ENCODE measurements at places on chromosomes 16 and 17.

- DNase-seq: no peak
Measured at GRCh38 chr16:57955572-57956188, 15.2 kb downstream of the CNGB1 start.

DNA sequence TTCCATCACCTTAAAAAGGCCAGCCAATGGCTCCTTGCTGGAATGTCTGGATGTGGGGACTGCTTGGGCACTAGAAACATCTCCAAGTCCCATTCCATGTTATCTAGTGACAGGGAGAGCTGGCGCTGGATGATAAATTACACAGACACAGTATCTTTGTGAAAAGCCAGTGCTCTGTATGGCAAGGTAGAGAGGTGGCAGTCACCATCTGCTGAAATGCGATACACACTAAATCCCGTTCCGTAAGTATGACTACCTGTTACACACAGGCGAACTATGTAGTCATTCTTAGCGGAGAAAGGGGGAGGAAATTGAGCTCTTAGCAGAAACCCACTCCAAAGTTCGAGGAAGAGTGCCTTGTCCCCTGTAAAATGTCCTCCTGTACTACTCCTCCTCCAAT, 81.0 kb upstream of the MYOCD start:
- no peak for DNase-seq

- no peak for DNase-seq
Measured at GRCh38 chr16:3170440-3171180, 17.4 kb upstream of the OR1F1 start.

DNA sequence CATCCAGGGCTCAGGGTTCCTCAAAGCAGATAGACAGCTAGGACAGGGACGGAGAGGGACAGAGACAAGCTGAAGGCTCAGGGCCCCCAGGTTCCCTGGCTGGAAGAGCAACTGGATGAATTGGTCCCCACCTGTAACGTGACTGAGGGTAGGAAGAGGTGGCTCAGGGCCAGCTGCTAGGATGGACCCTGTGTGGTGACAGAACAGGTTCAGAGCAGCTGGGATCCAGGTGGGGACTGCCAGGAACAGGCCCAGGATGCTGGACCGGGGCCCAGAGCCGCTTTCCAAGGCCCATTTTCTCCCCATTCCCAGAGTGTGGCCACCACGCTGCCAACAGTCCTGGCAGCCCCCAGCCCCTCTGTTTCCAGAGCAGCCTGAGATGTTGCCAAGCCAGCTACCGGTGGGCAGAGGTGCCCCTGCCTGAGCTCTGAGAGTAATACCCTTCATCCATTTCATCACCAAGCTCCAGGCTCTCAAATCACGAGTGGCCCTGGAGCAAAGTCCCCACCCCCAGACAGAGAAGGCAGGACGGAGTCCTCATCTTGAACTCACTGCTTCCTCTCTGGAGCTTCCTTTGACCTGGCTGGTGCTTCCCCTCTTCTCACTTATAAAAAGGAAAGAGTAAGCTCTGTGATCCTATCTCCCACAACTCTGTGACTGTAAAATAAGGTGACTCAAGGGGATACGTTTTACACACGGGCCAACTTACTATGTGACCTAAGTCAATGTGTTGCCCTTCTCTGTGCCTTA, 79.6 kb downstream of the TMEM132E start:
- no peak for DNase-seq

DNA sequence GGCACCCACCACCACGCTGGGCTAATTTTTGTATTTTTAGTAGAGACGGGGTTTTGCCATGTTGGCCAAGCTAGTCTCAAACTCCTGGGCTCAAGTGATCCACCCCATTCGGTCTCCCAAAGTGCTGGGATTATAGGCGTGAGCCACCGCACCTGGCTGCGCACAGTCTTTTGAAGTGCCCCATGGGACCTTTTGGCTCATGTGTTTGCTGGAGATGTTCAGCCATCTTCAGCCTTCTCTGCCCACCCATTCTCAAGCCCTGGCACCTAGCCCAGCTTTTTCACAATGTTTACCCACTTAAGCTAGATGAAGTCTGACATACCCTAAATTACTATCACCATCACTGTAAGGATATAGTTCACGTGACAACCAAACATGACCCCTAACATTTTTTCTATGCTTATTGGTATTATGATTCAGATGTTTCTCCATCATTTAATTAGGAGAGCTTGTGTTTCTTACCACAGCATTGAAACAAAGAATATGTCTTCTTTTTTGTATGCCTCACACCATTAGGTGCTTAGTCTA, 32.3 kb downstream of the PECAM1 start:
- no peak for DNase-seq

- DNase-seq: no peak
Measured at GRCh38 chr16:46961373-46962353, 11.8 kb downstream of the DNAJA2 start.

GRCh38 chr17:82926081-82926480, 86.3 kb upstream of the ZNF750 start:
- DNase-seq: no peak

DNA sequence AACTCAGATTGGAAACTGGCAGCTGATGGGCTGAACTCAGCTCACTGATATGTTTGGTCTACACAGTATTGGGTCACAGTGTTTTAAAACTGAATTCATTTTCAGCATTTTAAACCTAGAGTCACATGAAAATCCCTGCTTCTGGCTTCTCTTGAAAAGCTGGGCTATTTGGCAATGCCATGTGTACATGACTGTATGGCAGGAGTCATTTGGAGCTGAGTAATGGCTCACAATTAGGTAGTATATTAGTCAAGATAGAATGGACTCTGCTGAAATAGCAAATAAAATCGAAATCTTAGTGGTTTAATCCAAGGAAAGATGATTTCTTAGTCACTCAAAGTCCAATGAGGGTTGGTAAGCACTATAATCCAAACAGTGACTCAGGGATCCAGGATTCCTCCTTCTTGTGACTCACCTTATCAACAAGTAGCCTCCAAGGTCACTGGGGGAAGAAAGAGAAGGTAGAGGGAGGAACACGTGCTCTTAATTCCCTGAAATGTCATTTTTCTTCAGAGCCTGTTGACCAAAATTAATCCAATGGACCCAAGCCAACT, 13.9 kb upstream of the PMP22 start:
- no peak for DNase-seq

GRCh38 chr16:10502776-10503175, 77.6 kb downstream of the EMP2 start:
- no peak for DNase-seq

GRCh38 chr16:66900721-66901441, 17.8 kb downstream of the CDH16 start:
- DNase-seq: no peak

GRCh38 chr16:78762222-78762621, 662.8 kb downstream of the WWOX start:
- no peak for DNase-seq

DNA sequence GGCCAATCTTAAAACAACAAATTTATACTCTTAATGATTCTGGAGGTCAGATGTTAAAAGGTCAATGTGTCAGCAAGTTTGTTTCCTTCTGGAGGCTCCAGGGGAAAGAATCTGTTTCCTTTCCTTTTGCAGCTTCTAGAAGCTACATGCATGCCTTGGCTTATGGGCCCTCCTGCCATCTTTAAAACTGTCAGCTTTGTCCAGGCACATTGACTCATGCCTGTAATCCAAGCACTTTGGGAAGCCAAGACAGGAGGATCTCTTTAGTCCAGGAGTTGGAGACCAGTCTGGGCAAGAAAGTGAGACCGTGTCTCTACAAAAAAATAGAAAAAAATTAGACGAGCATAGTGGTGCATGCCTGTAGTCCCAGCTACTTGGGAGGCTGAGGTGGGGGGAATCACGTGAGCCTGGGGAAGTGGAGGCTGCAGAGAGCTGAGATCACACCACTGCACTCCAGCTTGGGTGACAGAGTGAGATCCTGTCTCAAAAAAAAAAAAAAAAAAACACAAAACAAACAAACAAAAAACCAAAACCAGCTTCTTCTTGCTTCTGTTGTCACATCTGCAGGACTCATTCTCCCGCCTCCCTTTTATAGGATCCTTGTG, 58.3 kb downstream of the NOS2 start:
- DNase-seq: no peak

GRCh38 chr16:69860233-69861231, 90.6 kb upstream of the CLEC18A start:
- no peak for DNase-seq

- DNase-seq: peak; percentile 34
Measured at GRCh38 chr17:7916808-7917207, 719 bp upstream of the RNF227 start.

DNA sequence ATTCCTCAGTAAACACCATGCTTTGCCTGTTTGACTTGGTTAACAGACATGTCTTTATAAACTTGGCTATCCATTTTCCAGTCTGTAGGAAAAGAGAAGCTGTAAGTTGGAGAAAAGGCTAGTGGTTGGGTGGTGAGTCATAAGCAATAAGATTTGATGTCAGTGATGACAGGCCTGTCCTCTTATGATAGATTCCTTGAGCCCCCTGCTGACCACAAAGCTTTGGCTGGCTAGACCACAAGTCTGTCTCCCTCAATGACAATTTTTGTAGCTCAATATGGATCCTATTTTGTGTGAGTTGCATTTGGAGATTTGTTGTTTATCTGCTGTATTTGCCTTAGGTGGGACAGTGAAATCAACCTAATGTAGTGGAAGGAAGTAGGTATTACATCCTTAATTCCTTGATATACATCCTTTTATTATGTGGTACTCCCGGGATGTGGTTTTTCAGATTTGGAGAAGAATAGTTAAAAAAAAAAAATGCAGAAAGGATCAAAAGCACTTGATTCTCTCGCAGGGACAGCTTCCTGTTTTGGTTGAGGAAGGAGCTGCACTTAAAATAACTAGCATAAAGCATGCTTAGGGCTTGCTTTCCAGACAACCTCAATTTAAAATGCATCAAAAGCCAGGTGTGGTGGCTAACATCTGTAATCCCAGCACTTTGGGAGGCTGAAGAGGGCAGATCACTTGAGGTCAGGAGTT, 67.4 kb downstream of the SIAH1 start:
- DNase-seq: peak; percentile 79

- DNase-seq: no peak
Measured at GRCh38 chr16:17177959-17178905, 292.5 kb downstream of the XYLT1 start.

DNA sequence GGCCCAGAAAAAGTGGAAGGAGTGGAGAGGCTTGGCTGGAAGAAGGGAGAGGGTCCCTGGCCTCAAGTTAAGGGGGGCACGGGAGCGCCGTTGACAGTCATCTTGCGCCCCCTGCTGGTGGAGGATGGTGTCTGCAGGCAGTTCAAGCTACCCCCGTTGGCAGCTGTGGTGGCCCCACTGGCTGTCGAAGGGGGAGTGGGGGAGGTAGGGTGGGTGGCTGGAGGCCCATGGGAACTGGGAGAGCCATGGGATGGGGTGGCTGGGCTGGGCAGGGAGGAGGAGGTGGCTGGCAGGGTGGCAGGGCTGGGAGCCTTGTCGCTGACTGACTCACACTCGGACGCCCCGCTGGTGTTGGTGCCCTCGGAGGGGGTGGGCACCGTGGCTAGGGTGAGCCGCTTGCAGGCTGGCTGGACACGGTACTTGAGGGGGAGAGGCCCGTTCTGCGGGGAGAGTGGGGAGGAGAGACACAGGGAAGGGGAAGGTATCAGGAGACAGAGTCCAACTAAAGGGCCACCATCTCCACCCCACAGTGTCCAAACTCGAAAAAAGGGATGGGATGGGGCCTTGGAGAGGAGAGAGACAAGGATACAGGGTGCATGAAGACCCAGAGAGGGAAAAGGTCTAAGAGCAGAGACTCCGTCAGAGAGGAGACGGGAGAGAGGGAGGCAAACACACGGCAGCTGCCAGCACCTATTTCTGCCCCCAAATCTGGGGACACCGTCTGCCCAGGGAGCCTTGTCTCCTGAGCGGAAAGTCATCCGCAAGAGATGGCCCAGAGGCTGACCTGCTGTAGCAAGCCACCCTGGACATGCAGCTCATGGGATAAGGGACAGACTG, 5.2 kb downstream of the CISD3 start:
- DNase-seq: peak; percentile 60

DNA sequence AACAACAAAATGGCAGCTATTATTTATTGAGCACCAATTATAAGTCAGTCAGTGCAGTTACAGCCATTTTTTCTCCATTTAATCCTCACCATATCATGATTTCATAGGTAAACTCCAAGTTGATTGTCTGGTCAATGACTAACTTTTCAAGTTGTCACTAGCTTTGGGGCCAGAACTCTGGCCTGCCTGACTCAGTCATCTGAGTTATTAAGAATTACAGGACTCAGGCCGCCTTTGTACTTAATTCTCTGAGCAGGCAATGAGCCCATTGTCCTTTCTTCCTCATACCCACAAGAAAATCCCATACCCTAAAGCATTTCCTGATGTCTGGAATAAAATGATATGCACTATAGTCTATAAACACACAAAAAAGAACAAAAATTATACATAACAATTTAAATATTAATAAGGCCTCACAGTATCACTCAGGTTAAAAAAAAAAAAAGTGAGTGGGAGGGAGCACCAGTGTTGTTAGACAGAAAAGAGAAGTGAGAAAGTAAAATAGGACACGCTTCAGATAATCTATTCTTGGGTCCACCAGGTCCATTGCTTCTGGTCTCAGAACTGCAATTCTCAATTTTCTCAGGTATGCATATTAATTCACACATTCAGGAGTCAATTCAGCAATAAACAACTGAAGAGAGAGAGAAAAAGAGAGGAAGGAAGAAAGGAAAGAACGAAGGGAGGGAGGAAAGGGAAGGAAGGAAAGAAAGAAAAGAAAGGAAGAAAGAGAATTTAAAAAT, 70.2 kb downstream of the SPAG9 start:
- DNase-seq: peak; percentile 22

DNA sequence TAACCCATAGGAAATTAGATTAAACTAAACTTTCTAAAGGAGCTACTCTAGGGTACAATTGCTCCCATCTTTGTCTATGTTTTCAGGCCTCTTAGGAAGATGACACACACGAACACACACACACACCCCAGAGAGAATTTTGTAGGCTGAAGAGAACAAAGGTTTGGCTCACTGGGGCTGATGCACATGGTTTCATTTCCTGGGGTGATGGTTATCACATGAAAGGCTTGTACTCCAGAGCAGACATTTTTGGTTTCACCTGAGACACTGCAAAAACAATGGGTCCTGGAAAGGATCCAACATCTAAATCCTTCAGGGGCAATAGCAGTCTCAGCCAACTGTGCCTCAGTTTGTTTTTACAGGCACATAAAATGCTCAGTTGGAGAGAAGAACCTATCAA, 62.8 kb downstream of the GRB7 start:
- DNase-seq: peak; percentile 1

GRCh38 chr16:47061204-47061603, 82.5 kb downstream of the NETO2 start:
- no peak for DNase-seq

DNA sequence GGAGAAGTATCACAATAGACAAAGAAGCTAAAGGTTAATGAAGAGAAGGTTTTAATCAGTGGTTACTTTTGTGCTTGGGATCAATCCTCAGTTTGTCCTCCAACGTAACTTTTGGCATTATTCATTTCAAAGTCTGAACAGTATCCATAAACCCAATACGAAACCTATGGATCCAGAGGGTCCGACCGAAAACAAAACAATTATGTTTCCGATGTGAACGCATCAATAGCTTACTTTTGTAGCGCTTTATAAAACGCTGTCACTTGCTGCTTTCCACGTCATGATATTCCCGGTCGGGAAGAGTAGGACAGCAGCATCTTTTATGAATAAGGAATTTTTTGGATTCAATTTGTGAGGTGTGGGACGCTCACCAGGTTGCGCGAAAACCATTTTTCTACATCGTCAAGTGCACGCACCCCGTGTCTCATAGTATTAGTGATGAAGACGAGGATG, 383.8 kb downstream of the ZFHX3 start:
- DNase-seq: no peak

Data from dermis blood vessel endothelial cell (primary cell).